Stimulated activated CD8-positive, alpha-beta memory T cell treated with anti-CD3 and anti-CD28 coated beads, Interleukin-4, amount 100 ng/mL, for 4 hours (primary cell): ENCODE measurements at places on chromosomes 6 and 20.

- no peak for DNase-seq
These were observed 195.9 kb downstream of the CDH4 start for GRCh38 chr20:61447952-61448351.

GRCh38 chr6:131382631-131383030 lies 190.4 kb upstream of the ARG1 start:
- no peak for DNase-seq

- no peak for DNase-seq
These were observed 1.7 kb upstream of the SLC12A5 start for GRCh38 chr20:46027245-46027853.

DNA sequence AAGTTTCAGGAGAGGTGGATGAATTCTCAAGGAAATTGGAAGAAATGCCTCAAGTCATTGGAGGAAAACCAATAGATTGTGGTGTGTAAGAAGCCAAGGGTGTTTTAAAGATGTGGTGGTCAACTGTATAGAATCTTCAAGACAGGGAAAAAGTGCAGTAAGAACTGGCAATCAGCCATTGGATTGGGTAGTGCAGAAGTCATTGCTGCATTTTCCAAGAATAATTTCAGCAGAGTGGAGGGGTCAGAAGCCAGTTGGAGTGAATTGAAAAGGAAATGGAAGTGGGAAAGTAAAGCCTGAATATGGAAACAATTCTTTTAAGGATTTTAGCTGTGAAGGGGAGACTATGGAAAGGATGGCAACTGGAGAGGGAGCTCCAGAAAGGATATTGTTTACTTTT lies 128.2 kb upstream of the TMEM170B start:
- no peak for DNase-seq

DNA sequence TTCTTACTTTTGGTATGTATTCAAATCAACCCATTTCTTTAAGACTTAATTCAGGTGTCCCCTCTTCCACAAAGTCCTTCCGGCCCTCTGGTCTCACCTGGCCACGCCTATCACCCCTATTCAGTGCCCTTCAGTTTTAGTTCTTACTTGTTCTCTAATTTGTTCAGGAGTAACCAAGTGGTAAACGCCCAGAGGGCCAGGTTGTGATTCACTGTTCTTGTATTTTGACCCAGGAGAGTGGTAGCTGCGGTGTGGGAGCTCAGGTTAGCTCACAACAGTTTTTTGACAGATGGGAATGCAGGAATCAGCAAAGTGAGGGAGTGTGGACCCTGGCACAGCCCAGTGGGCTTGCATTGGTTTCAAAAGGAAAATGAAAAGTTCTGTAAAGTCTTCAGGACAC lies 81.7 kb upstream of the RIPOR2 start:
- DNase-seq = no peak
